Activated T-cell treated with anti-CD3 and anti-CD28 coated beads, Interleukin-2, amount 50 U/mL, for 4 hours (primary cell): ENCODE measurements at places on chromosomes 11 and 22. TPM values are rescaled to one million over a fixed set of nuclear protein-coding genes. Genes with fewer than 3 reads are reported as not detected.

The SLC22A25 gene
- total RNA-seq, result not detected

The GAB4 gene
- not detected for total RNA-seq

The SMPD1 gene
- total RNA-seq, result 13.1 TPM

DNA sequence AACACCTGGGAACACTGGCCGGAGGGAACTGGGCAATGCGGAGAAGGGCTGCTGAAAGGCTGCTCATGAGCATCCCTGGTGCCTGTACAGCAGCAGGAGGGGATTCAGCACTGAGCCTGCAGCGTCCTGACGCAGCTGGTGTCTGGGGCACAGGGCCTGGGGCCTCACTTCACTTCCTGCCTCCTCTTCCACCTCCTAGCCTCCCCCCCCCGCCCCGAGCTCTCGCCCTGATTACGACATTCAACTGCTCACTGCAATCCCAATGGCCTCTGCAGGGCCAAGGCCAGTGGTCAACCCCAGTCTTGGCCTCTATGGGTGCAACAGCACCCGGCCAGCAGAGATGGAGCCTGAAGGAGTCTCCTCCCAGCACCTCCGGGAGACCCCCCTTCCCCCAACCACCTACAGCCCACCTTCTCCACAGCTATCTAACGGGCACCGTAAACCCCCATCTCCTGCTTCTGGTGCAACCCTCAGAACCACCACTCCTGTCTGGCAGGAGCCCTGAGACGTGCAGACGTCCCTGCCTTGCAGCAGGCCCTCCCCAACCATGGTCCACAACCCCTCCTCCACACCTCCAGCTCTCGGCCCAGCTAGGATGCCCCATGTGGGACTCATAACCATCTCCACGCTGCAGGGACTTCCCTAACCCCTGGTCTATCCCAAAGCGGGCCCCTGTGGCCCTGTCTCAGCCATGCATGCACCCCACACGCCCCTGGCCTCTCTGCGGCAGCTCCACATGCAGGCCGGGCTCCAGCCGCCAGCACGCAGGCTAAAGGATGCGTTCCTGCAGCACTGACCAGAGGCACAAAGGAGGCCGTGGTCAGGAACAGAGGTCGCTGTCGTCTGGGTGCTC lies 38.2 kb downstream of the BRD1 start:
- no peak for DNase-seq

The MYOD1 gene
- not detected for total RNA-seq

DNA sequence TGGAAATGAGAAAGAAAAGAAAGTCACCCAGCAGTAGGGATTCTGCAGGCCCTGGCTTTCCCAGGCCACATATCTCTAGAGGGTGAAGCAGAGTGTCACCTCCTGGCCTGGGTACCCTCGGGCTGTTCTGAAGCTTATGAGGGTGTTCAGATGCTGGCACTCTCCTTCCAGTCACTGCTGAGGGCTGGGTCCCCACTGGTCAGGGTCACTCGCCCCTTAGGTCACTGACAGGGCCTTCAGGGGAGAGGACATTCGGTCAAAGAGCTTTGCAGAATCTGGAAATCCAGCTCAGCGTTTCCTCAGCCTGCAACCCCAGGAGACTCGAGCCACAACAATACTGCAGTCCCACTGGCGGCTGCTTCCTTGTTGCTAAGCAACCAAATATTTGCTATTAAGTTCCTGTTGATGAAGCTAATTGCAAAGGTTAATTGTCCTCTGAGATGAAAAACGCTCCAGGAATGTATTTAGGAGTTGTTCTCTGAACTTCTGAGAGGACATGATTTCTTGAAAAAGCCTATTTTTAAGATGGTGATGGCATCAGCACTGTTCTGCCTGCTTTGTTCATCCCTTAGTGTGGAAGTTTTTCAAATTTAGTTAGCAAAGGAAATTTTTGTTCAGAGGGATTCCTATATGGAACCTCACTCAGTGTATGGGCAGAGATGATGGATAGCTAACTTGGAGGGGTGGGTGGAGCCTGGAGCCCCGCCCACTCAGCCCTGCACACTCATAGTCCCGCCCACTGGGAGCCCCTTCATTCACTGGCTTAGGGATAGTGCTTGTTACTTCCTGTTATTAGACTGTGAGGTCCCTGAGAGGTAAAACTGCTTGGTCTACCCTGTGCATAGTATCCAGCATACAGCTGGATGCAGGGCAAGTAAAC lies 109.2 kb downstream of the CSNK2A3 start:
- peak; percentile 22 for DNase-seq

The MMP10 gene
- not detected for total RNA-seq

DNA sequence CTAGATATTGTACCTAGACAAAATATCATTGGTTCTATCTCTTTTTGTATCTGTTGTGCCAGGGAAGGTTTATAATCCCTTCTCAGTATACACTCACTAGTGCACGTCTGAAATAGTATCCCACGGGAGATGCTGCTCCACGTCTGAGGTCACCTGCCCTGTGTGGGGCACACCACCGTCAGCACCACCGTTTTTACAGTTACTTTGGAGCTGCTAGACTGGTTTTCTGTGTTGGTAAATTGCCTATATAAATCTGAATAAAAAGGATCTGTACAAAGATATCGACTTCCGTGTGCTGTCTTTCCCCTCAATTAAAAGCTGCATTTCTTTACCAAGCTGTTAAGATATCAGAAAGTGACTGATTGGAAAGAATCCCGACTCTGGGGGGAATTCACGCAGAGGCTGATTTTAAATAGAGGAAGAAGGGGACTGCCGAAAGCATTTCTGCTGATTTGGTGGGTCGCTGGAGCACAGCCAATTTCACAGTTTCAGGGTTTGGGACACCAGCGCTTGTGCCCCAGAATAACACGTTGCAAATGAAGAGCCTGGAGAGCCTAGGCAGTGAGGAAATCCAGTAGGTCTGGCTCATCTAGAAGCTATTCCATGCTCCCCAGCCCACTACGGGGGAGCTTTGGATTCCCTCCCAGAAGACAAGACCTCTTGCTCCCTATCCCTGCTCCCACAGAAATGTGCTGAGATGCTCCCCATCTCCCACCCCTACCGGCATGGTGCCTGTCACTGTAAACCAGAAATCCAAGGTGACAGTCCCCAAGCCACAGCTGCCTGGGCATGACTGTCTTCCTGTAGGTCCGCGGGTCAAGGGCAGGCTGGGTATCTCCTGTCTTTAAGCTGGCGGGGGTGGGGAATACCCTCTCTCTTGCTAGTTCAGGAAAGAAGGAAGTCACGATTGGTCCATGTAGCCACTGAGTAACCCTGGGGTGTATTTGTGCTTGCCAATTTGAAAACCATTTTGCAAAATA lies 12.7 kb upstream of the MYO18B start:
- no peak for DNase-seq
